ENCODE measurements at places on chromosomes 1 and 21.

GRCh38 chr1:17914131-17914530 is 159.0 kb downstream of the ACTL8 start:
- no peak for DNase-seq

GRCh38 chr1:57089855-57090254 is 124.0 kb upstream of the C8B start:
- no peak for DNase-seq

DNA sequence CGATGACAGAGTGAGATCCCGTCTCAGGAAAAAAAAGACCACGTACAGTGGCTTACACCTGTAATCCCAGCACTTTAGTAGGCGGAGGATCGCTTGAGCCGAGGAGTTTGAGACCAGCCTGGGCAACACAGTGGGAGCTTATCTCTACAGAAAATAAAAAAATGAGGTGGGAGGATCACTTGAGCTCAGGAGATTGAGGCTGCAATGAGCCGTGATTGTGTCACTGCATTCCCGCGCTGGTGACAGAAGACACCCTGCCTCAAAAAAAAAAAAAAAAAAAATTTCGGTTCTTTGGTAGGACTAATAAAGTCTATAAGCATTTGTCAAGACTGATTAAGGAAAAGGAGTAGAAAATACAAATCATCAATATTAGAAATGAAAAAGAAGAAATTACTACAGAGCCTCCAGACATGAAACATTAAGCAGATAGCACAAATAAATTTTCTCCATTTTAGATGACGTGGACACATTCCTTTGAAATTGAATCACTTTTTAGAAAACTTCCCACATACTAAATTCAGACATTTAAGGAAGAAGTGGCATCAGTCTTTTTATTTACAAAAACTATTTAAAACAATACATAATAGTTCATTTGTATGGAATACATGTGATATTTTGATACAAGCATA is 30.4 kb downstream of the MORC3 start:
- DNase-seq: no peak

- no peak for DNase-seq
Measured at GRCh38 chr1:22729400-22729773, 18.7 kb downstream of the EPHB2 start.

- DNase-seq: no peak
Measured at GRCh38 chr1:41799723-41800122, 119.0 kb downstream of the HIVEP3 start.
